Activated CD4-positive, alpha-beta T cell treated with anti-CD3 and anti-CD28 coated beads for 36 hours (primary cell): ENCODE measurements at places on chromosomes 7 and 10. TPM values are rescaled to one million over a fixed set of nuclear protein-coding genes. Genes with fewer than 3 reads are reported as not detected.
A peak's percentile ranks its signal among the peaks of the same experiment; 100 is the strongest.

GRCh38 chr7:97298561-97298960 is 181.1 kb downstream of the SDHAF3 start:
- H3K4me3 ChIP-seq, result no peak overlapping the region
- H3K27me3 ChIP-seq, result peaks cover 3% of the 10 kb centered on the region
- H3K36me3 ChIP-seq, result no peaks in the 10 kb centered on the region
- H3K4me1 ChIP-seq, result no peaks in the 10 kb centered on the region
- H3K27ac ChIP-seq, result no peak overlapping the region

DNA sequence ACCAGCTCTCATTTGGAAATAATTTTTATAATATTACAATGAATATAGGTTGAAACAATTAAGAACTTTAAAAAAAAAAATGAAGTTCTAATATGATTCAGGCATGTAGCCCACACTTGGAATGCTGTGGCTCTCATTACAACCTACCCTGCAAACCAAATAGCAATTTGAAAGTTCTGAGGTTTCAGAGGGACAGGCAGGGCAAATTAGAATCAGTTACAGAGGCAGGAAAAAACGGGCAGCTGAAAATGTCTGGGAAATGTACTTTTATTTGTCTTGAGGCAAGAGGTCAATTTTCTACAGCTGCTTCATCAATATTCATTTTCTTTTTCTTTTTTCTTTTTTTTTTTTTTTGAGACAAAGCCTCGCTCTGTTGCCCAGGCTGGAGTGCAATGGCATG is 95.3 kb downstream of the PIP4K2A start:
- H3K4me1 ChIP-seq, result peaks cover 98% of the 10 kb centered on the region
- no peaks in the 10 kb centered on the region for H3K27me3 ChIP-seq
- DNase-seq, result no peak
- H3K4me3 ChIP-seq, result no peak overlapping the region
- peaks cover 14% of the 10 kb centered on the region for H3K36me3 ChIP-seq

- no peak overlapping the region for H3K27ac ChIP-seq
- peaks cover 14% of the 10 kb centered on the region for H3K27me3 ChIP-seq
- no peaks in the 10 kb centered on the region for H3K36me3 ChIP-seq
- no peak for DNase-seq
- H3K4me3 ChIP-seq, result no peak overlapping the region
These were observed 10.4 kb upstream of the WIPF3 start for GRCh38 chr7:29795696-29796580.

DNA sequence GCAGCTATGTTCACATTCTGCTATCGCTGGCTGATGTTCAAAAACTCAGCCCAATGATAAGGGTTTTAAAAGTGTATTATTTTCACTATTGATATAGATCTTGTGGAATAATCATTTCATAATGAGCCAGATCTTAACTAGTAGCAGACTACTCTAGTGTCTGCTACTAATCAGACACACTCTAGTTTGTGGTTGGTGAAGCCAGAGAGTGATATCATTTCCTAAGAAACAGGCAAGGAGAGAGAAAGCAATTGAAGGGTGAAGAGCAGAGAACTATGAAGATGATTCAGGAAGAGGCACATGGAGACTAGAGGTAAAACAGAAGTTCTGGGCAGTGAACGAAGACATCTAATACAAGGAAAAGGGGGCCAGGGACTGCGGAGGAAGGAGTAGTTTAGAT is 58.2 kb upstream of the BET1 start:
- no peak for DNase-seq
- H3K4me1 ChIP-seq, result peaks cover 21% of the 10 kb centered on the region
- peaks cover 29% of the 10 kb centered on the region for H3K27me3 ChIP-seq
- H3K36me3 ChIP-seq, result no peaks in the 10 kb centered on the region
- H3K4me3 ChIP-seq, result no peak overlapping the region

DNA sequence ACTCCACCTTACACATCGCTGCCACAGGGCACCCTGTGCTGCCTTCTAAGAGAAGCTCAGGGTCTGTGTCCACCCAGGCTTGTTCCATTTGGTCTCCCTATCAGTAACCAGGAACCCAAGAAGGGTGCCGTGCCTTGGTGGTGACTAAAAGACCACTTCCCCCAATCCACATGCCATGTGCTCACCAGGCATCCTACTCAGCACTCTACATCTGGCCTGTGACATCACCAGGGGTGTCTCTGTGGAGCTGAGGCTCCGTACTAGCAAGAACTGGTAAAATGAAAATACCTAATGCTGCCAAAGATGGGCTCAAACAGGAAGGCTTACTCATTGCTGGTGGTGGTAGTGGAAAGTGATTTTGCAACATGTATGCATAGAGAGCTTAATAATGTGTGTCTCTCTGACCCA is 19.0 kb upstream of the C10orf71 start:
- no peaks in the 10 kb centered on the region for H3K36me3 ChIP-seq
- H3K27me3 ChIP-seq, result peaks cover 3% of the 10 kb centered on the region
- no peak overlapping the region for H3K27ac ChIP-seq
- no peak overlapping the region for H3K4me3 ChIP-seq
- no peaks in the 10 kb centered on the region for H3K4me1 ChIP-seq

DNA sequence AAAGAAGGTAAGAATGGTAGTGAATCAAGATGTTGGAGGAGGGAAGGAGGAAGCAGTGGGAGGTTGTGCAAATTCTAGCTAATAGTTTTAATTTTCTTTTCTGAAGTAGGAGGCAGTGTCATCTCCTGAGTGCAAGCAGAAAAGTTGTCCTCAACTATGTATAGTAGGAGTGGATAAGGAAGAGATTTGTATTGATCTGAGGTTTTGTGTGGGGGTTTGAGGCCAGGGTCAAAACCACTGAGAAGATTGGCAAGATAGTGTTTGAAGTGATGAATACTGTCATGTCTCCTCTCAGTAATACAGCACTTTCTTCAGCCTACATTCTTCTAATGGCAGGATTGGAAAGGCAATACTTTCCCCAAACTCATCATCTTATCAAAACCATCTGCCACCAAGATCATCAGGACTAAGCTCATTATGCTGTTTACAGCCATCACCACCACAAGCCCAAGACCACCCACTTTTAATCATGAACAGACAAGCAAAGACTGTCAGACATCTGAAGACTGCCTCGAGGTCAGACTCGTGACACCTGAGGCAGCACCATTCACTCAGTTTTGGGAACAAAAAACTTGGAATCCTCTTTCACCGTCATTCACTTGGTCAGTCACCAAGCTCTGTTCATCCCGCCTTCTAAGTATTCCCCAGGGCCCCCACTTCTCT is 1.5 kb upstream of the MIOS start:
- DNase-seq, result peak; percentile 56
- peaks cover 23% of the 10 kb centered on the region for H3K4me1 ChIP-seq
- H3K27ac ChIP-seq, result no peak overlapping the region
- no peaks in the 10 kb centered on the region for H3K27me3 ChIP-seq
- H3K36me3 ChIP-seq, result peaks cover 27% of the 10 kb centered on the region

GRCh38 chr10:70664702-70665195 is 7.6 kb upstream of the ADAMTS14 start:
- no peak overlapping the region for H3K4me3 ChIP-seq
- no peak for DNase-seq
- no peaks in the 10 kb centered on the region for H3K36me3 ChIP-seq

DNA sequence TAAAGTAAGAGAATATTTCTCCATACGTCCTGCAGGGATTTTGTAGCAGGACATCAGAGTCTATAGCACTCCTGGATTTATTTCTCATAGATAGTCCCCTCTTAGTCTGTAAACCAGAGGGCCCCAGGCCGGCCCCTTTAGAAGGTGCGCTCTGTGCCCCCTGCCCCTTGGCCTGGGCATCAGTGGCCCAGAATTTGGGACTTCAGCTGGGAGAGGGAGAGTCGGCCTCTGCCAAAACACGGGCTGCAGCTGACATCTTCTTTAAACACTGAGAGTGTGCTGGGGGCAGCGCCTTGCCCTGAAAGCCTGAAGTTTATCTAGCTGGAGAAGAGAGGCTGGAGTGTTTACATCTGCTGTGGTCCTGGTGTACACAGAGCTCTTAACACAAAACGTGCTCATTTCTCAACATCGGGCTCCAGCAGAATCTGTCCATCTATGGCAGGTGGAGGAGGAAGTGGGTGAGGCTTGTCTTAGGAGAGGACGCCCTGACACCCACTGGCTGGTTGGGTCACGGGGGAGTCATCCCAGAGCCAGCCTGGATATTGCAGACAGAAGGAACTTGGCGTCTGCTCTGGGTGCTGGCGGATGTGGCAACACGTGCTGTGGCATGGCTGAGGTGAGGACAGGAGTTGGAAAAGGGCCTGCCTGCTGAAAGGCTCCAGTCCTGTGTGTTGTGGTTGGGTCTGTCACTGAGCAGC is 5.0 kb upstream of the TACR2 start:
- H3K36me3 ChIP-seq, result no peaks in the 10 kb centered on the region
- no peak overlapping the region for H3K4me3 ChIP-seq
- DNase-seq, result no peak
- H3K4me1 ChIP-seq, result peaks cover 27% of the 10 kb centered on the region
- H3K27ac ChIP-seq, result no peak overlapping the region

GRCh38 chr7:40470091-40470592 is 335.3 kb downstream of the SUGCT start:
- H3K27me3 ChIP-seq, result no peaks in the 10 kb centered on the region
- H3K27ac ChIP-seq, result no peak overlapping the region
- DNase-seq, result no peak
- H3K4me3 ChIP-seq, result no peak overlapping the region
- H3K36me3 ChIP-seq, result no peaks in the 10 kb centered on the region

Gene ENTPD1
- total RNA-seq, result not detected

- H3K27ac ChIP-seq, result no peak overlapping the region
- no peak overlapping the region for H3K4me3 ChIP-seq
These were observed 171.4 kb downstream of the ZNF248 start for GRCh38 chr10:37685741-37686683.

Gene LRIT1
- total RNA-seq, result not detected

GRCh38 chr7:95365151-95365550 is 31.0 kb downstream of the PON3 start:
- H3K36me3 ChIP-seq, result no peaks in the 10 kb centered on the region
- peaks cover 7% of the 10 kb centered on the region for H3K27me3 ChIP-seq
- no peak overlapping the region for H3K4me3 ChIP-seq
- DNase-seq, result no peak
- no peaks in the 10 kb centered on the region for H3K4me1 ChIP-seq

GRCh38 chr10:114042895-114043531 is 653 bp upstream of the ADRB1 start:
- peak; percentile 31 for DNase-seq
- peak overlapping the region; percentile 57 for H3K4me3 ChIP-seq
- H3K27me3 ChIP-seq, result peaks cover 52% of the 10 kb centered on the region
- H3K36me3 ChIP-seq, result no peaks in the 10 kb centered on the region
- H3K27ac ChIP-seq, result no peak overlapping the region

Gene LUC7L2
- total RNA-seq, result 126 TPM

Gene ECHDC3
- 3.5 TPM for total RNA-seq

DNA sequence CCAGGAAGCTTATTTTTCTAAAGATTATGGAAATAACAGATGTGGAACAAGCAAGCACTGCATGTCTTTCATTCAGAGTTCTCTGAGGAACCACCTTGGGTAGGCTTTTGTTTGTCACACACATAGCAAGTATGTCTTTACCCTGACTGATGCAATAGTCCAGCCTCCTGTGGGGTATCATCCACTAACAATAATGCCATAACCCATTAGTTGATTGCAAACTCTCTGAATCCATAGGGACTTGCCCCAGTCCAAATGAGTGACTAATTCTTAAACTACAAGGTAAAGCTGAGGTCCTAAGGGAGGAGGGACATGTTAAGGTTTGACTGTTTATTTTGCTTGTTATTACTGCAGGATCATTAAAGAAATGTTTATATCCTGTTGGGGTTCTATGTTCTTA is 151.4 kb upstream of the PRPS1L1 start:
- no peaks in the 10 kb centered on the region for H3K36me3 ChIP-seq
- no peak overlapping the region for H3K27ac ChIP-seq
- DNase-seq, result no peak

GRCh38 chr7:91091631-91092030 is 172.6 kb upstream of the FZD1 start:
- no peak overlapping the region for H3K4me3 ChIP-seq
- H3K4me1 ChIP-seq, result peaks cover 4% of the 10 kb centered on the region
- no peaks in the 10 kb centered on the region for H3K27me3 ChIP-seq
- H3K27ac ChIP-seq, result no peak overlapping the region
- no peaks in the 10 kb centered on the region for H3K36me3 ChIP-seq

GRCh38 chr7:15489383-15489782 is 72.4 kb downstream of the AGMO start:
- H3K4me1 ChIP-seq, result no peaks in the 10 kb centered on the region
- no peaks in the 10 kb centered on the region for H3K36me3 ChIP-seq
- H3K27me3 ChIP-seq, result no peaks in the 10 kb centered on the region
- no peak for DNase-seq
- no peak overlapping the region for H3K4me3 ChIP-seq
- no peak overlapping the region for H3K27ac ChIP-seq

Gene DPP6
- not detected for total RNA-seq

Gene OR2A12
- total RNA-seq, result not detected

DNA sequence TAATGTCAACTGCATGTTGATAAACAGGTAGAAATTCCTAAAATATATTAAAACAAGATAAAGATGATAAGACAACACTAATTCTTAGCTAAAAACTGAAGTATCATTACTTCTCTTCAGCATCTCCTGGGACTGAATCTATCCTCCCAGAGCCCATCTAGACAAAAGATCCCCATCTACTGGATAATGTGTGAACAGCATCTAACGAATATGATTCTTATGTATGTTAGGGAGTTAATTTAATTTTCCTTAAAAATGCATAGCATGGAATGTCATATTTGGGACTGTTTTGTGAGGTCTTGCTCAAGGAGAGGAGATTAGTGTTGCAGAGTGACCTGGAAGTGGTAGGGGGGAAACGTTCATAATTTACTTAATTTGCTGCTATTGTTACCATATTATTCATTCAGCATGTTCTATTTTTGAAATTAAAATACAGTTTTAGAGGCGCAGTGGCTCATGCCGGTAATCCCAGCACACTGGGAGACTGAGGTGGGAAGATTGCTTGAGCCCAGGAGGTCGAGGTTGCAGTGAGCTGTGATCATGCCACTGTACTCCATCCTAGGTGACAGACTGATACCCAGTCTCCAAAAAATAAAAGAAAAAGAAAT is 305.1 kb upstream of the CSTF2T start:
- H3K27me3 ChIP-seq, result peaks cover 2% of the 10 kb centered on the region
- H3K27ac ChIP-seq, result no peak overlapping the region
- H3K4me3 ChIP-seq, result no peak overlapping the region
- no peaks in the 10 kb centered on the region for H3K36me3 ChIP-seq
